ENCODE measurements at places on chromosomes 6 and 20. TPM values are rescaled to one million over a fixed set of nuclear protein-coding genes. Genes with fewer than 3 reads are reported as not detected.

DNA sequence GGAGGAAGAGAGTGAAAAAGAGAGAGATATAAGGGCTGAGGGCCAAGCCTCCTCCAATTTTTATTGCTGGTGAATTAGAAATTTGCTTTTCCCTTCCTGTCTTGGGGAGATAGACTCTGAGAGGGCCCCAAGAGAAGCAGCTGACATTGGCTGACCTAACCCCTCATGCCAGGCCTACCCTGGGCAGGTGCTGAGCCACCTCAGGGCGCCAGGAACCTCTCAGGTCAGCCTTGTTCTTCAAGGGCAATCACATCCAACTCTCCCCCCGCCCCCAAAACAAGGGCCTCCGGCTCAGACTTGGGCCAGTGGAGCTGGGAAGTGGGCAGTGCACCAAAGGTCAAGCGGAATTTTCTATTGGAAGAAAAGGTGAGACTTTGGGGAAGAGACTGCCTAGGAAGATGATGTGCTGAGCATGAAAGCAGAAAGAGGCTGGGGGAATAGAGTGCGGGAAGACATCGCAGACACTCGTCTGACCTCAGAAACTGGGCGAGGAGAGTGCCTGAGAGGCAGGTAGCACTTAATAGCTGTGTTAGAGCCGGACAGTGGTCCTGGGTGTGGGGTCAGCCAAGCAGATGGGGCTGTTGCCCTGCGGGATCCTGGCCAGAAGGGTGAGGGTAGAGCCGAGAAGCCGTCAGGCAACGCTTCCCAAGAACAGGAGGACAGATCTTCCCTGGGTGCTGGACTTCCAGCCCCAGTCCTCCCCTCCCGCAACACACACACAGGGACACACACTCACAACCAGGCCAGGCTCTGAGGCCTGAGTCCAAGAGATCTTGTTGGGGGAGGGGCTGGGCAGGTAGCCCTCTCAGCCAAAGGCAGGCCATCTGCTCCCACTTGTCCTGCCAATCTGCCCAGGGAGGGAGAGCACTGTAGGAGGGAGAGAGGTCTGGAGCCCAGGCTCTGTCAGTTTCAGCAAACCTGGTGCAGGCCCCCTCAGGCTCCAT, 3.7 kb upstream of the FASTKD5 start:
- no peak overlapping the region for H3K4me3 ChIP-seq
- H3K4me1 ChIP-seq = peaks cover 6% of the 10 kb centered on the region
- H3K27me3 ChIP-seq = no peaks in the 10 kb centered on the region
- H3K27ac ChIP-seq = no peak overlapping the region
- H3K36me3 ChIP-seq = no peaks in the 10 kb centered on the region

DNA sequence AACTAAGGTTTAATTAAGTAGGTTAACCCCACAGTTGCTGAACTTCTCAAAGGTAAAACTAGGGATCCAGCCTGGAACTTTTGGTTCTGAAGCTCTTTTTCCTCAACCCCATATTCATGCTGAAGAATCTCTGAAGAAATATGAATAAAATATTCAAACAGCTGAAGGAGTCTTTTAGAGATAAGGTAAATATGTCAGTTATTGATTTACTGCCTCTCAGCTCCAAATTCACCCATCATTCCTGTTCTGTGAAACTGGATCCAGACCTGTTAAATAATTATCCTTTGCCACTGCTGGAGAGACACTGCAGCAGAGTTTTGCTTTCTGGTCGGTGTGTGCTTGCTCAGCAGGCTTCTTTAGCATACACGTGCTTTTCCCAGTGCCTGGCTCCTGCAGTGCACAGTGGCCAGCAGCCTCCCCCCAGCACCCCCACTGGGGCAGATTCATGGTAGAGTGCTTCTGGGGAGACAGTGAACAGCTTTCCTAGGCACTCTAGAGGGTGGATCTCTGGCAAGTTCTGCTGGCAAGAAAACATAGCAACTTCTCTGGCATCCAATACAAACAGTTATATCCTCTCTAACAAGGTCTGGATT, 62.0 kb upstream of the BCLAF1 start:
- H3K27me3 ChIP-seq = peaks cover 23% of the 10 kb centered on the region
- no peak overlapping the region for H3K27ac ChIP-seq
- H3K4me1 ChIP-seq = no peaks in the 10 kb centered on the region
- no peak for DNase-seq
- no peak overlapping the region for H3K4me3 ChIP-seq

GRCh38 chr20:47389867-47390347, 33.4 kb upstream of the ZMYND8 start:
- no peak overlapping the region for H3K4me3 ChIP-seq
- H3K4me1 ChIP-seq = peaks cover 11% of the 10 kb centered on the region
- no peaks in the 10 kb centered on the region for H3K27me3 ChIP-seq
- DNase-seq = no peak
- no peaks in the 10 kb centered on the region for H3K36me3 ChIP-seq

DNA sequence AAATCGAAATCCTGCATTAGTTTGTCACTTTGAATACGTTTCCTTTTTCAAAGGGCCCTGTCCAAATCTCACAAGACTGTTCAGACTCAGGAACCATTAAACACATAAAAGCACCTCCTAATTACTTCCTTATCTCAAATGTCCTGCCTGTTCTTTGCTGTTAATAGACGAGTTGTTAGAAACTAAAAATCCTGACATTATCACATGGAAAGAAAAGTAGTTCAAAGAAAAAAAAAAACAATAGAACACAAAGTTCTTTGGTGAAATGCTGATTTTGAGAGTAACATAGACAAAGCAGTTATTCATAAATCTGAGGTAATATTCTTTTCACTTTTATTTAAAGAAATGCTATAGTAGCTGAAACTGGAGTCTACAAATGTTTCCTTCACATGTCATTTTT, 12.1 kb upstream of the TAB2 start:
- no peak overlapping the region for H3K27ac ChIP-seq
- H3K27me3 ChIP-seq = peaks cover 5% of the 10 kb centered on the region
- no peak for DNase-seq
- H3K36me3 ChIP-seq = no peaks in the 10 kb centered on the region

DNA sequence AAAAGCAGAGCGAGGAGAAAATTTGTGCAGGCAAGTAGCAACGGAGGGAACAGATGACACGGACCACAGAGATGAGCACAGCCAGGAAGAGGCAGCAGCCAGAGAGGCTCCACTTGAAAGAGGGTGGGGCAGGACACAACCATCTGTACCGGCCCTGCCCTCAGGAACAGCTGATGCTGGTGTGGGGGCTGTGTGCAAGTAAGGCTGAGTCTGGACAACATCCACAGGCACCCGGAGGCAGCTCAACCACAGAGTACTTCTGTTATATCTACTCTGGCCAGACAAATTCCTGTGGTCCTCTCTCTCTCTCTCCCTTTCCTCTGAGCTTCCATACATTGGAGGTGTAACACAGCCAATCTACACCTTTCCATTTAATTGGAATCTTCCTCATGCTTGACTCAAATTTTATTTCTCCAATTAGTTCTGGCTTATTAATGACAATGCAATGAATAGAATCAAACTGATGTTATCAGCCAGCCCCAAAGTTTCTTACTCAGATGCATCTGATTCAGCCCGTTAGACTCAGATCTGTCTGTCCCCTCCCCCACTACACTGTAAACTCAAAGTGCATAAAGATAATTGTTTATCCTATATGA, 24.9 kb downstream of the KIF13A start:
- DNase-seq = peak; percentile 90
- peak overlapping the region; percentile 68 for H3K27ac ChIP-seq
- H3K4me1 ChIP-seq = peaks cover 58% of the 10 kb centered on the region
- H3K4me3 ChIP-seq = peak overlapping the region; percentile 54
- H3K36me3 ChIP-seq = no peaks in the 10 kb centered on the region
- no peaks in the 10 kb centered on the region for H3K27me3 ChIP-seq

DNA sequence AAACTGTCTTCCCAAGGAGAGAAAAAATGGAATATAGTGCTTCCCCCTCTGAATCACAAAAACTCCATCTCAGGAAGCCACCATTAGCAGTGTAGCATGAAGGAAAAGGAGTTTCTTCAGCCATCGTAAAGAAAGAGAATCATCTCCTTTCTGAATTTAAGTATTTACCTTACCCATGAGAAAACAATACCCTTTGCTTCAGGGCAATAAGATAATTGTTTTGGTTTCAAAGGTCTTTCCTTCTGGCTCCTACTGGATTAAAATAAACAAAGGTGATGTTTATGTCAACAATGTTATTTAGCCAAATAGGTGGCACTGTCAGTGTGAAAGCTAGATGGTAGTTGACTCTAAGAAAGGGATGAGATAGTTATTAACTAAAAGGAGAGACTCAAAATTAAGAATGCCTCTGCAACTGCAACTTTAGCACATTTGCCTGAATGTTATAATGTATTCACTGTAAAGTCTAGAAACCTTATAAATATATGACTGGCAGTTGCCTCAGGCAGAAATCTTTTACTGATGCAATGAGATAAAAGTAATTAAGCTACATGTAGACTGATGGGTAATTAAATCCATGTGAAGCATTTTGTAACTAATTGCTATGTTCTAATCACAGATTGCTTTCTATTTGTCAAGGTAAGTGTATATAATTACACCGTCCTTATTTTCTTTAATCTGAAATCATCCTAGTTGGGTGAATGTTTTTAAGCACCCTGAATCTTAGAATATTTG, 399.0 kb downstream of the CDKAL1 start:
- H3K4me1 ChIP-seq = no peaks in the 10 kb centered on the region
- no peak overlapping the region for H3K27ac ChIP-seq
- no peak overlapping the region for H3K4me3 ChIP-seq
- DNase-seq = no peak

DNA sequence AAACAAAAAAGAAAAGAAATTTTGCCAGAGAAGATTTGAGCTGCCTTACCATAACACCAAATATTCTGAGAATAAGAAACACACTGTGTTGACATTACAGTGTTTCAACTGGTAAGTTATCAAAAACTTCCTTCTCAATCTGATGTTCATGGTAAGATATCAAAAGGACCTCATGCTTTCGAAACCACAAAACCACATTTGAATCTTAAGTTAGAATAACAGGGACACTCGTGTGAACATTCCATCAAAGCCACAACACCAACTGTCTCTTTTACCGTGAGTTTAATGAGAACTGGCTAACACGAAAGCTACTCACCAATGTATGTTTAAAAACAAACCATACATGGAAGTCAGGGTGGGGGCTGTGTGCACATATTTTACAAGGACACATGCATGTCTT, 73.0 kb upstream of the OPRM1 start:
- no peaks in the 10 kb centered on the region for H3K4me1 ChIP-seq
- H3K27ac ChIP-seq = no peak overlapping the region
- no peaks in the 10 kb centered on the region for H3K36me3 ChIP-seq
- H3K4me3 ChIP-seq = no peak overlapping the region
- H3K27me3 ChIP-seq = no peaks in the 10 kb centered on the region
- no peak for DNase-seq

- H3K4me1 ChIP-seq = peaks cover 3% of the 10 kb centered on the region
- no peak for DNase-seq
- no peak overlapping the region for H3K27ac ChIP-seq
- H3K36me3 ChIP-seq = peaks cover 72% of the 10 kb centered on the region
These were observed 26.6 kb downstream of the NCOA5 start for GRCh38 chr20:46063151-46063550.

DNA sequence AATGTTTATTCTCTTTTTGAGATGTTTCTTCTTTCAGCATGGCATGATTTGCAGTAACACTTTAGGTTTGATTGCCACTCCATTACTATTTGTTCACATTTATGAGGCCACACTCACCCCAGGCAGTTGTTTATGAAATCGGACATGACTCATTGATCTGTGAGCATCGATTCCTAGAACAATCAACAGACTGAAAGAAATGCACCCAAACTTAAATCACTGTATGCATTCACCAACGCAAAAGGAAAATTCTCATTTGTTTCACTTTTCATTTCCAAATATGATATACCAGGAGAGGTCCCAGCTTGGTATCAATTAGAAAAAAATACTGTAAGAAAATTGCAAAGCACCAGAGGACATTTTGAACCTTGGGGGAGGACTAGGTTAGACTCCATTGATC, 5.4 kb upstream of the GJA10 start:
- no peak for DNase-seq
- H3K27ac ChIP-seq = no peak overlapping the region
- peaks cover 18% of the 10 kb centered on the region for H3K27me3 ChIP-seq

DNA sequence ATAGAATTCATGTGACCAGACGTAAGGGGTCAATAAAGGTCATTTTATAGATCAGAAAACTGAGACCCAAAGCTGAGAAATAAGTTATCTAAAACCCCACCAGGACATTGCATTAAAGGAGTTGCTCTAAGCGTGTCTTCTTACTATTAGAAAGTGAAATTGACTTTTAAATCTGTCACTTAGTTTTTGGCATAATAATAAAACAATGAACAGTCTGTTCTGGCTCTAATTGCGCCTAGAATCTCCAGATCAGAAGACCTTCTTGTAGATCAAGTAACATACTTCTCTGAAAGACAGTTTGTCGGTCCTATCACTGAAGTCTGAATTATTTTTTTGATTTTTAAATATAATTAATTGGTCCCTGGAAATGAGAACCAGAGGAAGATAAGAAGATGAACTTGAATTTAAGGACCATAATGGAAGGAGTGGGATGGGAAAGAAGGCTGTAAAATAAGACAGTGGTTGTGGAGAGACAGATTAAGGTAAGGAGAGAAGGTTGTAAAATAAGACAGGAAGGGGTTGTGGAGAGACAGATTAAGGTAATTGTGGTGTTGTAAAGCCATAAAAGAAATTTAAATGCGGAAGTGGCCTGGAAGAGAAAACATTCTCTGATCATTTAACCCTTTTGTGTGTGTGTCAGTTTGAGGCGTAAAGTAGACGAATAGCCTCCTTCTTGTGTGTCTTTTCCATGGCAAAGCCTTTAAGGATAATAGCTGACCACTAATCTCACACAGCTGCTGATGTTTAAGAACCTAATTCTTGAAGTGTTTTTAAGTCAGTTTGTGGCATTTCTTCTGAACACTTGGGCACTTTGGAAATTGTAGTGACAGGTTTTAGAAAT, 20.1 kb downstream of the TOP1 start:
- H3K4me1 ChIP-seq = peaks cover 70% of the 10 kb centered on the region
- H3K36me3 ChIP-seq = no peaks in the 10 kb centered on the region
- DNase-seq = no peak
- H3K27ac ChIP-seq = peak overlapping the region; percentile 45
- no peaks in the 10 kb centered on the region for H3K27me3 ChIP-seq
- peak overlapping the region; percentile 60 for H3K4me3 ChIP-seq

- H3K27ac ChIP-seq = no peak overlapping the region
- H3K4me1 ChIP-seq = no peaks in the 10 kb centered on the region
- H3K27me3 ChIP-seq = peaks cover 57% of the 10 kb centered on the region
- no peak overlapping the region for H3K4me3 ChIP-seq
- DNase-seq = no peak
These were observed 788 bp downstream of the TRIM40 start for GRCh38 chr6:30136570-30137286.

Gene SNAP91
- 0.72 TPM for total RNA-seq

Gene WFDC10A
- total RNA-seq = not detected

Gene GNMT
- 0.72 TPM for total RNA-seq
